ENCODE measurements at places on chromosomes 3 and 15.

- DNase-seq: no peak
Observed at GRCh38 chr3:196736670-196737374, 2.8 kb upstream of the PAK2 start.

DNA sequence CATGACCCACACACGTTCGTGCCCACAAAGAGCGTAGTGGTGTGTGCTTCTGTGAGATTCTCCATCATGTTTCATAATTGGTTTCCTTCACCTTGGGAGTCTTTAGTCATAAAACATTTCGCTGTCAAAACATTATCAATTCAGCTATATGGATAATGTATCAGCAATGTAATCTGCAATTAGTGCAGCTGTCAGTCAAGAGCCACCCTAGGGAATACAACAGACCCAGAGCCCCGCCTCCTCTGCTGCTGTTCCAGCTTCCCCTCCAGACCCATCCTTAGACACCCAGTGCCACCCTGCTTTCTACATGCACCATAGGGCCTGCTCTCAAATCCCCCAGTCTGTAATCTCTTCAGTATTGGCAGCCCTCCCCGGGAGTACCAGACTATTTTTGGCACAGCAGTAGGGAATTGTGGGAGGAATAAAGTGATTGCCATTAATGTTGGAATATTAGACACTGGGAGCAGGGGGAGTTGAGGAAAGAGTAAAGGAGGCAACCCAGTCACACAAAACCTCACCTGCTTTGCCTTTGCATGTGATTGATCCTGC is 31.5 kb upstream of the C3orf80 start:
- no peak for DNase-seq

DNA sequence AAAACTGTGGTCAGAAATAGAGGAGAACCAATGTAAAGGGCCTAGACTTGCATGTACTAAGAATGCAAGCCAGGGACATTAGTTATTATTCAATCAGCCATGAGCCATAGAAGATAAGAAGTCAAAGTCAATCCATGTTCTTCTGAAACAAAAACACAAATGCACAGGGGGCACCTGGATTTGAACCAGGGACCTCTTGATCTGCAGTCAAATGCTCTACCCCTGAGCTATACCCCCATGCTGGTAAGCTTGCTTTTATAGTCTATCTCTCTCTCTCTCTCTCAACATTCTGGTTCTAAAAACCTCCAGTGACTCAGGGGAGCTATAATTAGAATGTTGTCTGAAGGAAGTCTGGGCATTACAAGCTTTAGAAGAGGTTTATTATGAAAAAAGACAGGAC is 85.6 kb upstream of the ACP3 start:
- DNase-seq: peak; percentile 52

- no peak for DNase-seq
Observed at GRCh38 chr3:156718622-156719306, 44.4 kb downstream of the TIPARP start.

GRCh38 chr15:75606711-75607699 is 18.5 kb downstream of the SNUPN start:
- DNase-seq: no peak

DNA sequence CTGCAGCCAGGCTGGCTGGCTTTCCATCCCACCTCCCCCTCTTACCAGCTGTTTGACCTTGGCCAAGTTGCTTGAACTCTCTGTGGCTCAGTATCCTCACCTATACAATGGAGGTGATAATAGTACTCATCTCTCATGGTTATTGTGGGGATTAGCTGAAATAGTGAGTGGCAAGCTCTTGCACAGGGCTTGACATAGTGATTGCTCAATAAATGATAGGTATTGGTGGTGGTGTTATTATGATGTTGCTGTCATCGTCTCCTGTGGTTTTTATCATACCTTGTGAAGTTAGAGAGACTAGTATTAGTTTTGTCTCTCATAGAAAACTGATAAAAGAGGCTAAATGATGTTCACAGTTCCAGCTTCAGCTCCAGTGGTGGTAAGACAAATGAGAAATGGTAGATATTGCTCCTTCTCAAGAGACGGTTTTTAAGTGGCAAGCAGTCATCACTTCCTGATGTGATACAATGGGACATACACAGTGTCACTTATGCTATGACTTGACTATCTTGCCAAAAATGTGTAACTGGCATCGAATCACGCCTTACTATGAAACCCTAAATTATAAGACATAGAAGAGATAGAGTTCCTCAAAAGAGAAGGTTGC is 12.1 kb upstream of the UBE2E1 start:
- no peak for DNase-seq

- no peak for DNase-seq
Observed at GRCh38 chr3:25432176-25432720, 4.2 kb downstream of the RARB start.

GRCh38 chr3:65448120-65448519 is 590.6 kb downstream of the MAGI1 start:
- DNase-seq: no peak

DNA sequence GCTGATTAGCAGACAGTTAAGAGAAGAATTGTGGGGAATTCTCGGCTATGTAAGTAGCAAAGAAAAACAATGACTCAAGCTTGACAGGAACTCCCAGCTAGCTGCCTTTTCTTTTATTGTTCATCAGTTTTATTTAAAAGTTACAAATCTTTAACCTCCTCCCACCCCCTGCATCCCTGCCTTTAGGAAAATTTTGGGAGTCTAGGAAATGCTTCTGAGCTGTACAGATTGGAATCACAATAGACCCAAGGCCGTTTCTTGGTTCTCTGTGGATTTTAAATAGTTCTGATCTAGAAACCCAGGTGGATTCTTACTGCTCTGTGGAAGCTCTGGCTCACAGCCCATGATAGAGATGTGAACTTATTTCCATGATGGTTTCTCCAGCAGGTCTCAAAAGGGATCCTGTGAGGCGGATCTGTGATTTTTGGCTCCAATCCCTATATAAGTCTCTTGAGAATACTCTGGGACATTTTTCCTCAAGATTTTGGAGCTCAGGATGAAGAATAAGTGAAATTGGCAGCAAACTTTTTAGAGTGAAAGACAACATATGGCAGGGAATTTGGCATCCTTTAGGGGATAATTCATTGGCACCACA is 312.3 kb downstream of the EPHA3 start:
- no peak for DNase-seq

GRCh38 chr3:31472479-31473390 is 60.0 kb upstream of the STT3B start:
- peak; percentile 34 for DNase-seq

GRCh38 chr15:83380682-83381081 is 66.5 kb upstream of the SH3GL3 start:
- peak; percentile 22 for DNase-seq

DNA sequence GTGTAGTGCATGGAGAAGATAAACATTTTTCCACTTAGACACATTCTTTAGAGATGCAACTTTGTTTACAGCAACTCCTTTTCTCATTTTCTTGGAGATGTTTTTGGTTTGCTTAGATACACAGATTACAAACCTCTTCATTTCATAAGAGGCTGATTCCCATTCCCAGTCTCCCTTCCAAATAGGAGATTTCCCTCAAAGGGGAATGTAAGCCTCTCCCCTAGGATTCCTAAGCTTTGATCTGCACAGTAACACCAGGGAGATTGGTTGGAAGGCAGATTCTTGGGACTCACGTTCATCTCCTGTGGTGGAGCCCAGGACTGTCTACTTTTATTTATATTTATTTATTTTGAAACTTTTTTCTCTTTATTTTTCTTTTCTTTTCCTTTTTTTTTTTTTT is 63.2 kb downstream of the MCTP2 start:
- no peak for DNase-seq

DNA sequence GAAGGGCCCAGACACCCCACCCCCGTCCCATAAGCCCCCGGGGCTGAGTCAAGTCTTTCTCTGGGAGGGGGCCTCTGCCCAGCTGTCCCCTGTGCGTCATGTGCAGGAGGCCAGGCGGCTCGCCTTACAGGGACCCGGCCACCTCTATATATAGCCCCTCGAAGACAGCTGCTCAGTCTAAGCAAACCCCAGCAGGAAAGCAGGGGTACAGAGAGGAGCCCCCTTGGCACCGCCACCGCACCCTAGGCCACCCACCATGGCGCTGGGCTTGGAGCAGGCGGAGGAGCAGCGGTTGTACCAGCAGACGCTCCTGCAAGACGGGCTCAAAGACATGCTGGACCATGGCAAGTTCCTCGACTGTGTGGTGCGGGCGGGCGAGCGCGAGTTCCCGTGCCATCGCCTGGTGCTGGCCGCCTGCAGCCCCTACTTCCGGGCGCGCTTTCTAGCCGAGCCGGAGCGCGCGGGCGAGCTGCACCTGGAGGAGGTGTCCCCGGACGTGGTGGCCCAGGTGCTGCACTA is at the start of gene KLHL40:
TSS of gene KLHL40 (plus strand) at position 175 of the 519 bp plus-strand sequence. CDS start at position 257, 82 bp downstream.
- DNase-seq: no peak

- DNase-seq: no peak
Observed at GRCh38 chr3:12946251-12946648, 104.9 kb upstream of the RPL32 start.

- DNase-seq: peak; percentile 41
Observed at GRCh38 chr15:91142106-91142744, 42.2 kb downstream of the SV2B start.

DNA sequence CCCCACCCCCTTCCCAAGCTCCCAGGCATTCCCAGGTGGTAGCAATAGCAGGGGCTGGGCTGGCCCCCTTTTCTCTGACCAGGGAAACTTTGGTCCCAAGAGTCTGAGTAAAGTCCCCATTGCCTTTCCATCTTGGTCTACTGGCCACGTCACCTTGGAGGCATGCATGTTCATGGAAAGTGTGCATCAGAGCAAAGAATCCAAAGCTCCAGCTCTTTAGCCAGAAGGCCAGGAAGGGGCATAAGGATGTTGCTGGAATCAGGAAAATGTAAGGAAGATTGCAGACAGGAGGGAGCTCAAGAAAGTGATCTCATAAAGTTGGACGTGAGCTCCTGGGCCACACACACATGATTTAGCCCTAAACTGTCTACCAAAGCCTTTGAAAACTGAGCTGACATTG is 63.6 kb downstream of the KBTBD12 start:
- DNase-seq: no peak

DNA sequence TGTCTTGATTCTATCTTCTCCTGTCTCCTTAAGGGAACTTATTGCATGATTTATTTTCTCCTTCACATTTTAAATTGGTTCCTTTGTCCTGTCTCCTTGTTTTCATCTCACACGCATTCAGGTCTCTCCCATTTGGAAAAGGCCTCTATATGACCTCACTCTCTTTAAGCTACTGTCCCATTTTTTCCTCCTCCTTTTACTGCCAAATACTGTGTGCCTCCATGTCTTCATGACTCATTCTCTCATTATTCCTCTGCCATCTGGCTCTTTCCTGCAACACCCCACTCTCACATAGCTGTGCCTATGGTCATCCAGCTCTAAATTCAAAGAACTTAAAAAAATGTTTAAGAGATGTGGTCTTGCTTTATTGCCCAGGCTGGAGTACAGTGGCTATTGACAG is 48.0 kb downstream of the TYRO3 start:
- DNase-seq: no peak

DNA sequence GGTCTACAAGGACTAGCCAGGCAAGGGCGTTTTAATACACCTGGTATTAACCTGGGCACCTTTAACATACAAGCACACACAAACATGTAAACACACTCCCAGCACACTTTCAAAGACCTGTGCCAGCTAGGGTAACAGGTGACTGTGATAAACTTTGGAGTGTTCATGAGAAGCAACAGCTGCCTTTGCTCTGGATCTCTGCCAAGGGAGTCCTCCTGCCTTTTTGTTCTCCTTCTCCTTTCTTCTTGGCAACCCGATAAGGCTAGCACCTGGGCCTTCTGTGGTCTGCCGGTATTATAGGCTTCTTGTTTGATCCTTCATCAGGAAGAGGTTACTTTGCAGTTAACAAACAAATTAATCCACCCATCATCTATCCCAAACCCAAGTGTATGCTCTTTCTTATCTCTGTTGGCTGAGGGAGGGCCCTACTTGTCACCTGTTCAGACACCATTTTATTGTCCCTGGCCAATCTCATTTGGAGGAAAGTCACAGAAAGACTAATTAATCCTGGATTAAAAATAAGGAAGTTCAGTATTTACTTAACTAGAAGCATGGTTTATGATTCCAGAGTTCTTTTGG is at the start of gene RETNLB:
TSS of gene RETNLB (minus strand) at position 7 of the 579 bp plus-strand sequence. CDS start 225 bp downstream, outside the sequence.
- DNase-seq: no peak

DNA sequence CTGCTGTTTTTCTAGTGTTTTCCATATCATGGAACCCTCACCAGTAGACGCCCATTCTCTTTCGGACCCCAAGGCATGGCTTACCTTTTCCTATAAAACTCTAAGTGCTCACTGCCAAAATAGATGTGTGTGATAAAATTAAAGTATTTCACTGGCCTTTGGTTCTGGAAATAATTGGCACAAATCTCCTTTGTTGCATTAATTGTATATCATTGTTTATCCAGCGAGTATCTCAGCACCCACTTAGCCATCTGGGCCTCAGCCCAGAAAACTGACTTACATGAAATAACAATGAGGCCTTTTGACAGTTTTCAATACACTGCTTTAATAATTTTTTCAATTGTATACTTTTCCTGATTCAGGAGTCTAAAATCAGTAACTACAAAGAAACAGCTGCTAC is 105.1 kb downstream of the MECOM start:
- no peak for DNase-seq

GRCh38 chr3:82474711-82475110 is 713.3 kb upstream of the GBE1 start:
- no peak for DNase-seq

GRCh38 chr3:122984007-122984406 is 43.6 kb downstream of the SEMA5B start:
- DNase-seq: no peak

- no peak for DNase-seq
Observed at GRCh38 chr3:183226333-183226890, 26.6 kb upstream of the B3GNT5 start.

GRCh38 chr3:72519946-72520604 is 328.2 kb downstream of the SHQ1 start:
- DNase-seq: no peak

GRCh38 chr3:117036259-117036799 is 326.8 kb downstream of the TUSC7 start:
- DNase-seq: no peak

- DNase-seq: no peak
Observed at GRCh38 chr15:76223521-76223920, 87.7 kb downstream of the ETFA start.

DNA sequence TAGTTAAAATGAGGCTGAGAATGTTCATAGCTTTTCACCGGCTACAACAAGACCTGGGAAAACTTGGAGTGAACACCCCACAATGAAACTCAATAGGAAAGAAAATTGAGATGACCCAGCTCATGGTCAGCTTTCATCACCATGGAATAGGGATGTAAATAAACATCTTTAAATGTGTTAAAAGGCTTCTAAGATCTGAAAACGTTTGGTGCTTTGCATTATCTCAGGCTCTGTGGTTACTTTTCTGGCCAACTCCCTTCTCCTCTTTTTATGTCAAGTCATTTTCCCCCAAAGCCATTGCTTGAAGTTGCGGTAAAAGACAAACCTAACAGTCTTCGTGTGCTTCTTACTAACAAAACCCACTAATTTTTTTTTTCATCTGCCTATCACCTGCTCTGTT is 195.8 kb downstream of the MECOM start:
- no peak for DNase-seq

Measured in SK-MEL-5 (cell line).